Tongue (tissue), 3 donors: ENCODE measurements at places on chromosomes 5 and 9.

DNA sequence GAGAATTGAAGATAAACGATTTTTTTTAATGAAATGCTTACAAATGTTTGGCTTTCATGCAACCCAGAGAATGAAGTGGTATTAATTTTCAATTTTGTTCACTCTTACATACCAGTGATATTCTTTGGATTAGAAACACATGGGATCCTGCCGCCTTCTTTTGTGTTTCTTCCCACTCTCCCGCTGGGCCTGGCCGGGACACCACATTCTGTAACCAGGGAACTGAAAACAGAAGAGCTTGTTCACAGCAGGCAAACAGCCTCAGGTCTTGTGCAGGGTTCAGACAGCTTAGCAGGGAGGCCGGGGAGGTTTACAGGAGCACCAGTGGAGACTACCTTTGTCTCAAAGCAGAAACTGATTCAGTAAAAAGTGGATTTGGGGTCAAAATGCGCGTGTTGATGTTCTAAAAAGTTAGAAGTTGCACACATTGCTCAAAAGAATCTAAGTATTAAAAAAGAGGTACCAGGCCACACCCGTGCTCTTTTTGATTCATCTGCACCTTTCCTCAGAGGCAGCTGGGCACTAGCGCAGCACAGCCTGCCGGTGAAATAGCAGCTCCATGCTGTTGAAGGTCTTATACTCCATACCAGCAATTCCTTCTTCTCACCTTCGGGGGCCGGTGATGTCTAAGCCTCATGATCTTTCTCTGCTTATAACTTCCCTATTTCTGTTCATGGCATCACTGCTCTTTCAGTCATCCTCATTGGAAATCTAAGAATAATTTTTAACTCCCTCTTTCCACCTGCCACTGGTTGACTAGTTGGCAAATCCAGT is 67.1 kb downstream of the GRAMD2B start:
- peak; percentile 45 for DNase-seq

DNA sequence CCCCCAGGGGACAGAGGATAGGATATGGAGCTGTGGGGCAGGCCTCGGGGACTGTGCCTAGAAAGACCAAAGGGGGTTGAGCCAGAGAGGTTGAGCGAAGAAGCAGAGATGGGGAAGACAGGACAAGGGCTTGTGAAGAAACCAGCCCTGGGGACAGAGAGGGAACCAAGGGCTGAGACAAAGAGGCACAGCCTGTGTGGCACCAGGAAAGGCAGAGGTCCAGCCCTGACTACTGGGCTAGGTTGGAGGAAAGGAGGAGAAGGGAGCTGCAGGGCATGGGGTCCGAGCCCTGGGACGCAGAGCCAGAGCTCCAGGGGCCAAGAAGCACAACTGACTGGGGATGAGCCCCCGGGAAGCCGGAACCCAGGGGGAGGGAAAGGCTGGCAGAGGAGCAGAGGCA is 9.2 kb downstream of the REEP2 start:
- no peak for DNase-seq

GRCh38 chr5:107916731-107917725 is 246.3 kb upstream of the EFNA5 start:
- DNase-seq: no peak

DNA sequence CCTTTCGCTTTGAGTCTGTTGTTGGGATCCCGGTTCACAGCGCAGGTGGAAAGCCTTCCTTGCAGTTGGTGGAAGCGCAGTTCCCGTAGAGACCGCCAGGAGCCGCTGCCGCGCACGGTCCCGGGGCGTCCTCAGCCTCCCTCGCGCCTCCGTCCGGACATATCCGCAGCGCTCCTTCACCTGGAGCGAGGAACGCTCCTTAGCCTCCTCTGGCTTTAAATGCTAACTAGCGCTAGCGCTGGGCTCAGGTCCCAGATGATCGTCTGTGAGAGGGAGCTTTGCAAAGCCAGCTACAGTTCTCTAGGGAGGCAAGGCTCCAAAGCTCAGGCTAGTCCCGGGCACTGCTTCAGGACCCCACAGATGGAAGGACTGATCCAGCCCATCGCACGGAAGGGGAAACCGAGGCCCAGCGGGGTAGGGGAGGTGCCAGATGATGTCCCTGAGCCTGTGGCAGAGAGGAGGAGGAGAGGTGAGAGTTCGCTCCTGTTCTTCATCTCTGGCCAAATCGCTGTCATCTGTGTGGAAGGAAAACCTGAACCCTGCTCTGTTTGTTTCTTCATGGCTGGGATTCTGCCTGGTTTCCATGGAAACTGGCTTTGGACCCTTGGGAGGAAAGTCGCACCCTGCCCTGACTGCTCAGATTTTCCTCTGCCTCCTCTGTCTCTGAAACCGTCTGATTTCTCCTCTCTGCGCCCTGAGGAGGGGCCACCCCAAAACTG is 31.4 kb downstream of the COL15A1 start:
- peak; percentile 94 for DNase-seq

- no peak for DNase-seq
These were observed 203.9 kb downstream of the DMRT2 start for GRCh38 chr9:1254071-1254470.

DNA sequence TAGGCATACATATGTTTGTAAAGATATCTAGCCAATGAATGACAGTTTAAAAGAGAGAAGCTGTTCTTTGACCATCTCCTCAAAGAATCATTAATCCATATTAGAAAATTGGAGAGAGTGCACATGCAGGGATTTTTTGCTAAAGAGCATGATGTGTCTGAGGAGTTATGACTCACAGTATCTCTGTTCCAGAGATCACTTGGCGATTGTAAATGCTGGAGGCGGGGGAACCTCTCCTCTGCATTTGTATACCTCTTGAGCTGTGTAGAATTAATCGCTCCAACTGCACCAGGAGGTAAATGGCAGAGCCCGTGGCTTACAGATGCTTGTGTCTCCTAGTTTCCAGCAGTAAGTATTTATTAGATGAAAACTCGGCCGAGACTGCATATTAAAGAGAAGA is 3.6 kb upstream of the SPATA31D1 start:
- no peak for DNase-seq

- DNase-seq: no peak
These were observed 1.5 kb downstream of the SV2C start for GRCh38 chr5:76084496-76085242.

- no peak for DNase-seq
These were observed 297.3 kb downstream of the MLLT3 start for GRCh38 chr9:20325008-20325407.

DNA sequence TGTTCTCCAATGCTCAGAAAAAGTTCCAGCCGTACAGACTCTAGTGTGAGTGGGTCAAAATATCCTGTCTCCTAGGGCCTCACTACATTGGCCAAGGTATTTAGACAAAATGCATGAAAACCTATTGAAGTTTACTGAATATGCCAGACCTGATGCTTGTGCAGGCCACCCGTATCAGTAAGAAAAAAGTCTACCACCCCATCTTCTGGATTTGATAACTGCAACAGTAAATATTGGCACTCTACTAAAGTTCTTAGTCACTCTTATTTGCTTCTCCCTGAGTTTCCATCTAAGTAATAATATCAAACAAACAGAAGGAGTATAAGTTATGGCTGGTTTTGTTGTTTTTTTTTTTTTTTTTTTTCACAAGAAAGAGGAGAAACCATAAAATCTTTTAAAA is 627.7 kb upstream of the KLF4 start:
- DNase-seq: no peak

GRCh38 chr9:19988281-19988680 is 199.4 kb upstream of the SLC24A2 start:
- no peak for DNase-seq

DNA sequence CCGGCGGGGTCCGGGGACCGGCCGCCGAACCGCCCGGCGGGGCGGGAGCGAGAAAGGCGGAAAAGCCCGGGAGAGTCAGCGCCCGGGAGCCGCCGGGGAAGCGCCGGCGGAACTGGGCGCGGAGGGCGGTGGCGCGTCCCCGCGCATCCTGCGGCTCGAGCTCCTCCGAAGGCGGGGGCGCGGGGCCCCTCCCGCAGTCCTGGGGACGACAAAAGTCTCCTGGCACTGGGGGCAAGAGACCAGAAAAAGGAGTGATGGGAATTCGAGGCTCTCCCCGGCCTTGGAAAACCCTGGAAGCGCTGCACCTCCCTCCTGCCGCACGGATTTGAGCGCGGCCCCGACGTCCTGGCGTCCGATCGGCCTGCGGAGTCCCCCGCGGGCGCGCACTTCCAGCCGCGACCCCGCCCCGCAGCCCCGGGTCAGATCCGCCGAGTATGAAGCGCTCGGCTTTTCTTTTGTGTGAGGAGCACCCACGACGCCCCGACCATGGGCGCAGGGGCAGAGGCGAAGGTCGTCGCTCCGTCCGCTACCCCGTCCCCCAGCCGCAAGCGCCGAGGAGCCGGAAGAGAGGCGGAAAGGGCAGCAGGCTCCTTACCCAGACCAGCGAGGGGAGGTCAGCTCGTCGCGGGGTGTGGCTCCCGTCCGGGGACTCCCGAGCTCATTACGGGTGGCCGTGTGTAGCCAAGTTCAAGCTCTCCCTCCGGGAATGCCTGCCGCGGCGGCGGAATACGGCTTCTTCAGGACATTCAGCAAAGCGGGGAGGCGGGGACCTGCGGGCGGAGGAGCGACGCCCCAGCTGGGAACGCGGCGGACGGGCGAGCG is at the start of gene EPB41L4A:
TSS of gene EPB41L4A (minus strand) at position 114 of the 822 bp plus-strand sequence. CDS start 238 bp downstream, outside the sequence.
- peak; percentile 62 for DNase-seq

- no peak for DNase-seq
These were observed 395.7 kb downstream of the TMEM161B start for GRCh38 chr5:87872986-87873385.

DNA sequence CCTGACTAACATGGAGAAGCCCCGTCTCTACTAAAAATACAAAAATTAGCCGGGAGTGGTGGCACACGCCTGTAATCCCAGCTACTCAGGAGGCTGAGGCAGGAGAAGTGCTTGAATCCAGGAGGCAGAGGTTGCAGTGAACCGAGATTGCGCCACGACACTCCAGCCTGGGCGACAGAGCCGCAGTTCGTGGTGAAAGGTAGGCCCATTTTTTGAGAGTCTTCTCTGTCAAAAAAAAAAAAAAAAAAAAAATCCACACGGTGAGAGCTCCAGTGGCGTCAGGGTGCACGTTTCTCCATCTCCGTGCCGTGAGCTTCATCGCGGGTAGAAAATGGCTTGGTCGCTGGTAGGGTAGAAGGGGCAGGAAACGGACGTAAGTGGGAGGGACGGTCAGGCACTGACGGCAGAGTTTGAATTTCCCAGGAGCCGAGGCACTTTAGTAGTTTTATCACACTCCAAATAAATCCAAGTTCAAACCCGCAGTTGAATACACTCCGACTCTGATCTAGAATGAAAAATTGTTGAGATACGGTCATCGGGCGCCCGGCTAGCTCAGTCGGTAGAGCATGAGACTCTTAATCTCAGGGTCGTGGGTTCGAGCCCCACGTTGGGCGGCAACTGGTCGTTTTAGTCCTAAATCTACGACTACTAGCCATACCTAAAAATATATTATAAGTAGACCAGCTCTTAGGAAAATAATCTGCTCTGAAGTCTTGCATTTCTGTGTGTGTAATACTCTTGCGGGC is 2.4 kb upstream of the TRIM7 start:
- DNase-seq: peak; percentile 93

DNA sequence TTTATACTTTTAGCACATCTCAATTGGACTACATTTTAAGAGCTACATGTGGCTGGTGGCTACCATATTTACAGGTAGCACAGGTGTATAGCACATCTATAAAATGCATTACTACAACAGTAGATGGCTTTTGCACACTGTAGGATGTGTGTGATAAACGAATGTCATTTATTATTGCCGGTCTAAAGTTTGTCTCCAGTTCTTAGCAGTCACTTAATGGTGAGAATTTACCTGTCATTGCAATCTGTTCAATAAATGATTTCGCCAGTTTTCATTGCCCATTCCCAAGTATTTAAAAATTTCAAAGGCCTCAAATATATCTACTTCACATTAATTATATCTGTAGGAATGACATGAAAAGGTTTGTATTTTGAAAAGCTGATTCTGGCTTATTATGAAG is 15.9 kb downstream of the SCAMP1 start:
- DNase-seq: no peak

GRCh38 chr9:37212435-37212834 is 92.1 kb downstream of the ZCCHC7 start:
- DNase-seq: no peak

GRCh38 chr9:80787636-80788035 is 901.7 kb downstream of the TLE1 start:
- no peak for DNase-seq

DNA sequence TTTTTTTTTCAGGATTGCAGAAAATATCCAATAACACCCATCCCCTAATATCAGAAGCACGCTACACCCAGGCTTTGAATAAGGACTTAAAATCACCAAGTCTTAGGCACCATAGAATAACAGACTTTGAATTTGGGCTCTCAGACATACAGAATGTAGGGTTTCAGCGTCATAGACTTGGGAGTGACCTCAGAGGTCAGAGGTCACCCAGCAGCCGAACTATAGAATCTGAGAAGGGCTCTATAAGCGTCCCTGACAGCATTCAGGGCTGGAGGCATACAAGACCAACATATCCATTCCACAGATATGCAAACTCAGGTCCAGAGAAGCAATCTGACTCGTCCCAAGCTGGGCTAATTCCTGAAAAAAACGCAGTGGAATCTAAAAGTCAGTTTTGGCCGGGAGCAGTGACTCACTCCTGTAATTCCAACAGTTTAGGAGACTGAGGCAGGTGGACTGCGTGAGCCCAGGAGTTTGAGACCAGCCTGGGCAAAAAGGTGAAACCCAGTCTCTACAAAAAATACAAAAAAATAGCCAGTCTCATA is 34.7 kb downstream of the SLC6A7 start:
- no peak for DNase-seq

- no peak for DNase-seq
These were observed 108.1 kb downstream of the SEMA5A start for GRCh38 chr5:9437741-9438240.

DNA sequence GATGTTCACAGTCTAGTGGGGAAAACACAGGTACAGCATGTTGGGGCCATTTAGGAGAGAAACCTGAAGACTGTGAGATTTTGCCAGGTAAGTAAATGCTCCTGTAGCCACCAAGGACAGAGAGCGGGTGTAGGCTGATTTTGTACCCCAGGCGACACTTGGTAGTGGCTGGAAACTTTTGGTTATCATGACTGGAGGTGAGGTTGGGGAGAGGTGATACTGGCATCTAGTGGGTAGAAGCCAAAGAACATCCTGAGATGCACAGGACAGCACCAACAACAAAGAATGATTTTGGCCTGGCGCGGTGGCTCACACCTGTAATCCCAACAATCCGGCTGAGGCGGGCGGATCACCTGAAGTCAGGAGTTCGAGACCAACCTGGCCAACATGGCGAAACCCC is 38.8 kb upstream of the PWWP2A start:
- no peak for DNase-seq

- DNase-seq: peak; percentile 54
These were observed 26.7 kb upstream of the SUSD3 start for GRCh38 chr9:93031629-93032430.

GRCh38 chr5:61333954-61334867 is 2.2 kb downstream of the ZSWIM6 start:
- DNase-seq: peak; percentile 36

DNA sequence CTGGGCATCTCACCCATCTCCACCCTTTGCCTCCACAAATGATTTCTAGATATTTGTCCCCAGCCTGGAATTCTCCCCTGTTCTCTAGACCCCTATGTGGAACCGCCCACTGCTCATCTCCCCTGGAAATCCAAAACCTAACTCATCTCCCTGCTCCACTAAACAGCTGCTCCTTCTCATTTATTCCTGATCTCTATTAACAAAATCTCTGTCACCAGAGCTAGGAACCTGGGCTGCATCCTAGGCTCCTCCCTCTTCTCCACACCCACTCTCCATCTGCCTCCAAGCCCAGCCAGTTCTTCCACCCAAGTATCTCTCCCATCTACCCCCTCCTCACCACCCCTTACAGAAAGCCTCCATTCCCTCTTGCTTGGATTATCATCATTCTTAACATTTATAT is 24.0 kb upstream of the SYNPO start:
- no peak for DNase-seq
